CD4-positive, alpha-beta T cell treated with Interleukin-12 subunit alpha and Interleukin-12 subunit beta, for 1 hour (primary cell): ENCODE measurements at places on chromosomes 4 and X.
A peak's percentile ranks its signal among the peaks of the same experiment; 100 is the strongest.

DNA sequence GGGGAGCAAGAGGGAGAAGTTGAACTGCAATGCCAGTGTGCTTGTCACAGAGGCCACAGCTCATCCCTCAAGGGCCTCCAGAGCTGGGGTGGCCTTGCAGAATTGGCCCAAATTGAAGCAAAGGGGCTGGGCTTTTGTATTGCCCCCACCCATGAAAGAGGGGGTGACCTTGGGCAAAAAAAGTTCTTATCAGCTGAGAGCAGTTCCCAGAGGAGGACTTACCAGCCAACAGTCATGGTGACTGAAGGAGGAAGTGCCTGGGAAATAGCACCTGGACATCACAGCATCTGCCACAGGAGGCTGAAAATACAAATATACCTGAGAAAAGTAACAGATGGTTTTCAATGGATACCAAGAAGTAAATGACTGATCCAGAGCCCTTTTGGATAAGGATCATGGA lies 262.4 kb downstream of the MID1IP1 start:
- no peak for DNase-seq

DNA sequence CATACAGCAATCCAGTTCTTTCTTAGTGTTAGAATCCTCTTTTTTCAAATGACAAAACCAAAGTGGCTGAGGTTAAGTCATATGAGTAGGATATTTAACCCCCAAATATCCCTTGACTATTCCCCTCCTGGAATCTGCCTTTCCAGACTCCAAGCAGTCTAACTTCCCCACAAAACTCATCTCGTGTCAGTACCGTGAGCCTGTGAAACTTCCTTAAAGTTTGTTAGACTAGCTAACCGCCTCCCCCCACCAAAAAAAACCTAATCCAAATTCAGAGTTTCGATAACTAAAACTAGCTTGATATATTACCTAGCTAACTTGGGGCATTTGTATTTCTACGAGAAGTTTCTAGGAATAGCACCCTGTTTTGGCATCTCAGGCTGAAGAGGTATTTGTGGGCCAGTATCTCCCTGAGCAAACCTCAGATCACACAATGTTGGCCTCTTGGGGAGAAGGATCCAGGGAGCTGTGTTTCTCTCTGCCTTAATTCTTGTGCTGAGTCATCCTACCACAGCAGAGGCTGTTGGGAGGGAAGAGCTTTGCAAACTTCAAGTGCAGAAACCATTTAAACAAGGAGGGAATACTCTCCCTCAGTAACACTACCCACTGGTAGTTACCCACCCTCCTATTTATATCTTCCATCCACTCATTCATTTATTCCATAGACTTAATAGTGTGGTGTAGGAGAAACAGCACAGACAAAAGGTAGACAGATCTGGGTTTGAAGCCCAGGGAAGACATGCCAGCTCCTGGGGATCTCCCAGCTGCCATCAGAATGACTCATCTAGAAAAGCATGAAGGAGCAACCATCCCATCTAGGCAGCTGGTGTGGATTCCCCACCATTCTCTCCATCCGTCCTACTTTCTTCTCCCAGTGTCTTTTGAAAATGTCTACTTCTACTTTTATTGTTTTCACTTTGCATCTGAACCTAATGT lies 39.3 kb upstream of the TXK start:
- no peak for DNase-seq

DNA sequence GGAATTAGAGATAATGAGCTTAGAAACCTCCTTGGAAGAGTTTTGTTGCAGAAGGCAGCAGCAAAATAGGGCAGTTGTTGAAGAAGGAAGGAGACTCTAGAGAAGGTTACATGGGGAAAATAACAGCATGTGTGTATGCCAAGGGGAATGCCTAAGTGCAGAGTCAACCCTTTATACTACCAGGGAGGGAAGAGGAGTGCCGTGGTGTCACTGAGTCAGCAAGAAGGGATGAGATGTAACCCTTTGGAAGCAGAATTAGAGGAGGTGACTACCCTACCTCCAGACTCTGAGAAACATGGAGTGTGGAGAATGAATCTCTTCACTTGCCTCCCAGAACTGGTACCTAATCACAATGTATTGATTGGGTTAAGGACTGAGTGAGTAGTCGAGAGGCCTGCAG lies 6.7 kb upstream of the GABRE start:
- DNase-seq: no peak

GRCh38 chr4:182338063-182338462 lies 94.9 kb downstream of the TENM3 start:
- no peak for DNase-seq

DNA sequence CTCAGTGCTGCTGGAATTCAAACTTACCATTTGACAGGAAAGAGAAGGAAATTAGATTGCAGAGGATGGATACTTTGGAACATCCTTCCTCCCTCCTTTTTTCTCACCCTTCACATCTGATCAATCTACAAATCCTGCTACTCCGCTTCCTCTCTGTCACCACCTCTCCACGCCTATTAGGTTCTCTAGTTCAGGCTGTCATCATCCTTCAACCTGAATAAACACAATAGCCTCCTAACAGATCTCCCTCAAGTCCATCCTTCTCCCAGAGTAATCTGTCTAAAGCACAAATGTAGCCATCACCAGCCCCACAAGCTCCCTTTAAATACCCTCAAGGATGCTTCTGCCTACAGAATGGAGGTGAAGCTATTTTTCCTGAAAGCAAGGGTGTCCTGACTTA lies 20.0 kb upstream of the SLAIN2 start:
- no peak for DNase-seq

DNA sequence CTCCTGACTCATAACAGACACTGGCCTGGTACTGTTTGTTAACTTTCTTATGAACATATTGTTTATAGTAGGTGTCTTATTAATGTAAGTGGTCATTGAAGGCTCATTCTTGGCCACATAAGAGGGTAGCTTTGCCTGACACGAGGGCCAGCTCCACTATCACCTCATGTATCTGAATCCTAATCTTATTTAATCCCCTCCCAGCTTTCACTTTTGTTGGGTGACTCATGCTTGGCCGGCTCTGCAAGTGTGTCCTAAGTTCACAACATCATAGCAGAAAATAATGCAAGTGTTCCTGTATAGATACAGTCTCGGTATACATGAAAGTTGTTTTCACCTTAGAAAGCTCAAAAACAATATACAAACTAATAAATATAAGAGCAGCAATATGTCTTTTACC lies 283.8 kb downstream of the IQCM start:
- DNase-seq: no peak

GRCh38 chr4:13611283-13611842 lies 16.2 kb downstream of the BOD1L1 start:
- DNase-seq: no peak

GRCh38 chr4:2281575-2282343 lies 19.9 kb upstream of the MXD4 start:
- DNase-seq: peak; percentile 91

DNA sequence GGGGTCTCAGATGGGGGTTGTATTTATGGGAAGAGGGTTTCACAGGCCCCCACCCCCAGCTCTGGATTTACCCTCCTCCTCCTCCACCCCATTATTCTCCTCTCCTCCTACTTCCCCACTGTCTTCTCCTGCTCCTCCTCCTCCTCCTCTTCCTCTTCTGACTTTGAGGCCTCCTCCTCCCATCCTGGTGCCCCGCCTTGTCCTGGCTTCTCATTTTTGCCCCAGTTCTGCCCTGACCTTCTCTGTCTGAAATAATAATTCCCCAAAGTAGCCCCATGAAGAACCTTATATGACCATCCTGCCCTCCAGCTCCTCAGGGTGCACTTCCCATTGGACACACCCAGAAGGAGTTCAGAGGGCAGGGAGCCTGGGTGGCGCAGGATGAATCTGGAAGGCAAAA lies 351.4 kb upstream of the GATB start:
- no peak for DNase-seq

DNA sequence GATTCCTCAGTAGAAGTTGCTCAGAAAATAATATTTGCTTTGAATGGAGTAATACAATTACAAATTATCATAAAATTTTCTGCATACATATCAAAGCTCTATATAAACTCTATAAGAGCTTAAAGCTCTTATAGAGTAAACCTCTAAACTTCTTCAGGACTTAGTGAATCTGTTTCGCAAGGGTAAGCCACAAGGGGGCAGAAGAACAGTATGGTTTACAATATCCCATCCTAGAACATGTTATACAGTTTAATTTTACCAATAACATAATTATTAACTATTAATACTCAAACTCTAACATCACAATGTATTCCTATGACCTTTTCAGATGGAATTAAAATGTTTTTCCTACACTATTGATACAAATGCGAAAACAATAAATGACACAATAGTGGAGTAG lies 33.8 kb upstream of the SPANXN1 start:
- no peak for DNase-seq

DNA sequence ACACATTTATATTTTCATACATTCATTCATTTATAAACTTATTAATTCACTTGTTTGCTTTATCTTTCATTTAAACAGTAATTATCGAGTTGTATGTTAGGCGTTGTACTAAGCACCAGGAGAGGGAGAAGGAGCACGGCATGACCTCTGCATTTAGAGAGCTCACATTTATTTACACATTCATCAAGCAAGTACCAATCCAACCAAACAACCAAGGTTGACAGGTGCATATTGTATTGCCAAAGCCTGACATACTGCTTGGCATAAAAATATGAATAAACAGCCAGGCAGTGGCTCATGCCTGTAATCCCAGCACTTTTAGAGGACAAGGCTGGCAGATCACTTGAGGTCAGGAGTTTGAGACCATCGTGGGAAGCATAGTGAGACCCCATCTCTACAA lies 37.0 kb upstream of the CLNK start:
- no peak for DNase-seq

DNA sequence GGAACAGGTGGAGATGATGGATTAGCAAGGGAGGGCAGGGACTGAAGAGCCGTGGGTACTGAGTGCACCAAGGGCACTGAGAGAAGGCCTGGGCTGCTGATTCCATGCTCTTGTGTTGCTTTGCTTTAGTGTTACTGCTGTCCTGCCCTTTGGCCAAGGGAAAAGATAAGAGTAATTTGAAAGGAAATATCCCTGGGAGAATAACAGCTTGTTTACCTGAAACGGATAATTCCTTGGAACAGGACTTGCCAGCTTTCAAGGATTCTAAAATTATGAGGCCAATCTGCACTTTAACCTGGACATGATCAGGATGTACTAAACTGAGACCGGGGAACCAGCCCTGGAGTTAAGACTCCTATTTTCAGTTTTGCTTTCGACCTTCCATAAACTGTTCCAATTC lies 20.4 kb downstream of the FAM9C start:
- DNase-seq: no peak

DNA sequence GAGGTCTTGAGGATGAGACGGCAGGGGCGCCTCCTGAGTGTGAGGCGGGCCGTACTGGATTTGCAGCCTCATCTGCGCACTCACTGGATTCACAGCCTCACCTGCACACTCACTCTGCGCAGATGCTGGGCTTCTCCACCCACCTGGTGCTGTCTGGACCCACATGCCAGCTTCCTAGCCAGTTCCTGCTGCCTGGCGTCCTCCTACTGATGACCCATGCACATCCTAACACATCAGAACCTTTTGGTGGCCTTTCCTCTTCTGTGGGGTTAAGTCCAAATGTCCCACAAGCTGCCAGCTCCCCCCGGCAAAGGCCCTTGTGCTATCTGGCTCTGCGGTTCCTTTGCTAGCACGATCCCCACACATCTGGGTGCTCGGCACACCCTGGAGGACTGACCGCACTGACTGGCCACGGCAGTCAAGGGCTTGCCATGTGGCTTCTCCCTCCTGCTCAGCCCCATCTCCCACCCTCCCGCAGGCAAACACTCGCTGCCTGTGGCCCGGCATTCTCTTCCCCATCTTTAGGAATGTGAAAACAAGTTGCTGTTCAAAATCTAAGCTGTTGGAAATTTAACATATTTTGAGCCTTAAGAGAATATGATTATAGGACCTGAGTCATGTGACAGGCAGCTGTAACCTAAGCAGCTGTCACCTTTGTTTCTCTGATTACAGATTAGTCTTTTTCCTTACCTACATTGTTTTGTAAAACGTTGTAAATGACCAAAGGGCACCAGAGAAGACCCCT lies 39.4 kb upstream of the AFAP1 start:
- no peak for DNase-seq

DNA sequence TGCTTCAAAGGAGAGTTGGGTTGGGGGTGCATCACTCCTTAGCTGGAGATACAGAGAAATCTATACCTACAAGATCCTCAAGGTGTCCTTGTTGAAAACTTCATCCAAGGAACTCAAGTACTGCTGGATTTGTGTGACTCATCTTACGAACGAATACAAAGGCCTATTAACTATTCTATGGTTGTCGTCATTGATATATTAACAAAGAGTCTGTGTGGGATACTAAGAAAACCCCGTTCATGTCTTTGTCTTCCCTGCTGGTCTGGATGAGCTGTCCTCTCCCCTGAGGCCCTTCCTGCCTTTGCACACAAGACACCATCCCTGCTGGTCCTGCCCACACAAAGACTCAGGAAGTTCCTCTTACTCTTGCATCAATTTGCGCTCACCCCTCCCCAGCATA lies 54.9 kb upstream of the IRF2 start:
- no peak for DNase-seq

- DNase-seq: peak; percentile 83
Observed at GRCh38 chrX:71622576-71623450, 4.5 kb upstream of the CXCR3 start.

- DNase-seq: no peak
Observed at GRCh38 chrX:11081511-11081910, 29.6 kb upstream of the HCCS start.

- DNase-seq: no peak
Observed at GRCh38 chr4:33116871-33117270, 2396.7 kb downstream of the PCDH7 start.

DNA sequence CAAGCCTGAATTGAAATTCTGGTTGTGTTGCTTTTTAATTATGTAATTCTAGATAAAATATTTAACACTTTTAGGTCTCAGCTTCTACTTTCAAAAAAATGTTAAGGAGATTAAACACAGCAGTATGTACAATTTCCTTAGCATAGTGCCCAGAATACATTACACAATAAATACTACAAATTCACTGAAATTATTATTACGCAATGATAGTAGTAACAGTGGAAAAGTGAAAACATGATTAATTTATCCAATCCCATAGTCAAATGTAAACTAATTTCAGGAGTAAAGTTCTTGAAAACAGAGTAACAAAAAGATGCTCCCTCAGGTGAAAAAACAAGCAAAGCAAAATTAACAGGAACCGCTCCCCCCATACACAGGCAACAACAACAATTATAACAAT lies 1915.4 kb downstream of the STIM2 start:
- DNase-seq: no peak
